ENCODE measurements at places on chromosomes 13 and 19. TPM values are rescaled to one million over a fixed set of nuclear protein-coding genes. Genes with fewer than 3 reads are reported as not detected.

Gene NAA16
- 7.9 TPM for total RNA-seq

Gene PRRG2
- total RNA-seq: 0.81 TPM

Gene ILF3
- total RNA-seq: 162 TPM

Gene APOE
- 17.3 TPM for total RNA-seq

Gene TEX101
- total RNA-seq: not detected

Gene SUPT20H
- total RNA-seq: 24.9 TPM

Gene SBK2
- 2.3 TPM for total RNA-seq

Gene ZNF649
- total RNA-seq: 0.15 TPM

Gene IGFL2
- 1.3 TPM for total RNA-seq

Gene LRRC25
- not detected for total RNA-seq

Measured in A549 treated with CORT108297 at 1 μM for 4 hours (cell line).